GM03348 (cell line): ENCODE measurements at places on chromosomes 16 and 17.

DNA sequence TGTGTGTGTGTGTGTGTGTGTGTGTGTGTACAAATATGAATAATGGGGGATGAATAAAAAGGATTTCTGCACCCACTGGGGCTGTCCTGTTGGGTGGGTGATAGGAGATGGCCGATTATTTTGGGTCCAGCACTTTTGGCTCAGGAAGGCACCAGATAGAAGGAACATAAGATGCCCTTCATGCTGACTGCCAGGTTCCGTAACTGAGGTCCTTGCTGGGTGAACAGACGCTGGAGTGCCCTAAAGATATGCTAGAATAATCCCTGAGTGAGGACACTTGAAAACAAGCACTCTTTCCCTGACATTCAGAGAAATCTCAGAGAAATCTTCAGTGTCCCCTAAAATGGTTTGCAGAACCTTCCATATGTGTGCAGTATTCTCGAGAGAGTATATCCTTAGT is 17.7 kb downstream of the IRX6 start:
- DNase-seq = no peak

DNA sequence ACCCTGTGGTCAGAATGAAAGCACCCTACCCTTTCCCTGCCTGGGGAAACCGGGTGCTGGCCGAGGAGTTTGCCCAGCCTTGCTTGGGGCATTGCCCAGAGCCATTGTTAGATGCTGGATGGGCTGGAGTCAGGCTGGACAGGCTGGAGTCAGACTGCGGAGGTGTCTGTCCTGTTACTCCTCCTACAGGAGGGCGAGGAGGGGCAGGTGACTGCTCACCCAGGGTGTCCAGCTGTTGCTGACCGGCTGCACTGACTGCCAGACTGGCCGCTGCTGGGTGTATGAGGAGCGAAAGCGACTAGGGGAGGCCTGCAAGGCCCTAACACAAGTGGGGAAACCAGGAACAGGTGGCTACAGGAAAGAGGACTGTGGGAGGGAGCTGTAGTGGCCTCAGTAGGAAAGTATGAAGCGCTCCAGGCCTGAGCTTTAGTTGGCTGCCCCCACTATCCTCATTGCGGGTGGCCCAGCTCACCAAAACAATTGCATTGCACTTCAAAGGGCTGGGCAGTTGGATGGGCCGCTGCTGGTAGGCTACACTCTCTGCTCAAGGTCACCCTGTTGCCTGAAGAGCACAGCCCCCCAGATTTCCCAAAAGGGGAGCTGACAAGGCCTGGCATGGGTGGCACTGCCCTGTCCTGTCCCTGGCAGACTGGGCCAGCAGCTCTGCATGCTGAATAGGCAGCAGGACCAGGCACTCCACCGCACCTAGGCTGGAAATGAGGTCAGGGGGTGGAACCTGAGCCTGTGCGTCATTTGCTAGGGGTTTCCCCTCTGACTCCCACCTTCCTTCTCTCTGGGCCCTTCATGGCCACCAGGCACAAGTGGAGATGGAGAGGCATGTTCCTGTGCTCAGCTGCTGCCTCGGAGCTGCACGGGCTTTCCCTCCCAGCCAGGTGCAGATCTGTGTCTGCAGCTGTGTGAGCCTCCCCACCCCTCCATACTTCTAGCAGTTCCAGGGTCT is 18.4 kb downstream of the LDHD start:
- DNase-seq = no peak

GRCh38 chr17:6497496-6498221 is 53.4 kb downstream of the PIMREG start:
- DNase-seq = no peak

DNA sequence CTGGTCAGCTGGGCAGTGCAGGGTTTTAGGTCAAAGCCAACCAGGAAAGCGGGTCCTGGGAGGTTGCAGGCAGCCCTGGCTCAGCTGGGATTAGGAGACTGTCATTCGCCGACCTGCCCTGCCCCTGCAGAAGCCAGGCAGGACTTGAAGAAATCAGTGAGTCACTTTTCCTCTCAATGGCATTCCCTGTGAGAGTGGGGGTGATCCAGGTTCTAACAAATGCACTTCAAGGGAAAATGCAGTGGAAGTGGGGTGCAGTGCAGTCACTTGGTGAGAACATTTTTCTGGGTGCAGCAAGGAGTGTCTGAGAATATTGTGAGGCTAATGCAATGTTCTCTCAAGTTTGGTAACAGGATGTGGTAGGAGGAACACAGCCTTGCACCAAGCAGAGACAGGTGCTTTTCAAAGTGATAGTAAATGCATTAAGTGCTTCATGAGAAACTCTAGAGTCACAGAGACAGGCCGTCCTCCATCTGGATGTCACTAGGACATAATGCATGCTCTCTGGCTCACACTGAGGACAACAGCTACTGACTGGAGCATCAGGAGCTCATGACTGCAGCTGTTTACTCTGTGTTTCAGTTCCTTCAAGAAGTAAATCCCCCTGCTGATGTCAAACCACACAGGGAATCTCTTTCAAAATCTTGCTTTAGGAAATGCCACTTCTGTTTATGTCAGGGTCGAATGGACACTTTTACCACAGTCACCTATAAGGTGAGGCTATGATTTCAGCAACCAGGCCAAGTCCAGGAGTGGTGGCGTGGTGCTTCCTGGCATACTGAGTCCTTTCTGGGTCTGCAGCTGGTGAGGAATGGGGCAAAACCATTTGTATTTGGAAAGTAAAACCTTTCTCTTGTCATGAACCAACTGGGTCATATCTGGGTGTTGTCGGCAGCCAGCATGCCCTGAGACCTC is 16.7 kb downstream of the CDK5R1 start:
- DNase-seq = peak; percentile 26

DNA sequence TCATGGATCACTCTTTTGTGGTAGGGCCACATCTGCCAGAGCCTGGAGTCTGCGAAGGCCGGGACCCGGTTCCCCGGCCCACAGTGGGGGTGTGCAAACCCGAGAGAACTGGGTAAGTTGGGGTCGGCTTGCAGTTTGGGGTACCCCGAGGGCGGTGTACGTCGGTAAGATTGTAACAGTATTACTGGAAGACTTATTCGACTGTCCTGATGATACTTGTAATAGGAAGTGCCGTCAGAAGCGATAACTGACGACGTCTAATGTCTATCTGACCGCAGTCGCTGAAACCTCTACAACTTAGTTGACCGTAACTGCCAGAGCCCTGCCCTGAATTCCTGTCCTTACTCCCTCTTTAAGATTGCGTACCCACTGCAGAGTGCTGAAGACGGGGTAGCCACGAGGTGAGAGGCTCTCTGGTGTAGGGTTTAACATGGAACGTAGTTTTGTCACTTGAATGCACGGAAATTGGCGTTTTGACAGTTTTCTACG is 24.0 kb downstream of the TRPV2 start:
- peak; percentile 37 for DNase-seq
